ENCODE measurements at places on chromosomes 11 and 22.

GRCh38 chr22:50104141-50104544 lies 14.3 kb downstream of the MOV10L1 start:
- DNase-seq, result no peak

GRCh38 chr11:7872890-7873289 lies 58.2 kb downstream of the OR10A6 start:
- no peak for DNase-seq

GRCh38 chr22:36472689-36473088 lies 8.8 kb downstream of the TXN2 start:
- no peak for DNase-seq

DNA sequence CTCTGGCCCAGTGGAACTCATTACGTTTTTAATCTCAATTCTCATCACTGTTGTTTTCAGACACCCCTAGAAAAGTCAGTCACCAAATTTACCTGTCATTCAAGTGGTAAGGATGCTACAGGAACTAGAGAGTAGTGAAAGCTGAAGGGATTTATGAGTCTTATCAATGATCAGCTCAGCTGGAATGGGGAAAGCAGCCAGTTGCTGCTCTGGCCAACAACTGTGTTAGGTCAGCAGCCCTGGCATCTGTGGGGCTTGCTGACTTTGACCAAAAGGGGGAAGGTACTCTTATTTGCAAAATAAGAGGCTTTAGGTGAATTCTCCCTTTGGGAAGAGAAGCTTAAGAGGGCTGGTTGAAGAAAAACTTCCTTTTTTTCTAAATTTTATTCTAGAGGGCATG lies 76.2 kb upstream of the HORMAD2 start:
- DNase-seq, result no peak

DNA sequence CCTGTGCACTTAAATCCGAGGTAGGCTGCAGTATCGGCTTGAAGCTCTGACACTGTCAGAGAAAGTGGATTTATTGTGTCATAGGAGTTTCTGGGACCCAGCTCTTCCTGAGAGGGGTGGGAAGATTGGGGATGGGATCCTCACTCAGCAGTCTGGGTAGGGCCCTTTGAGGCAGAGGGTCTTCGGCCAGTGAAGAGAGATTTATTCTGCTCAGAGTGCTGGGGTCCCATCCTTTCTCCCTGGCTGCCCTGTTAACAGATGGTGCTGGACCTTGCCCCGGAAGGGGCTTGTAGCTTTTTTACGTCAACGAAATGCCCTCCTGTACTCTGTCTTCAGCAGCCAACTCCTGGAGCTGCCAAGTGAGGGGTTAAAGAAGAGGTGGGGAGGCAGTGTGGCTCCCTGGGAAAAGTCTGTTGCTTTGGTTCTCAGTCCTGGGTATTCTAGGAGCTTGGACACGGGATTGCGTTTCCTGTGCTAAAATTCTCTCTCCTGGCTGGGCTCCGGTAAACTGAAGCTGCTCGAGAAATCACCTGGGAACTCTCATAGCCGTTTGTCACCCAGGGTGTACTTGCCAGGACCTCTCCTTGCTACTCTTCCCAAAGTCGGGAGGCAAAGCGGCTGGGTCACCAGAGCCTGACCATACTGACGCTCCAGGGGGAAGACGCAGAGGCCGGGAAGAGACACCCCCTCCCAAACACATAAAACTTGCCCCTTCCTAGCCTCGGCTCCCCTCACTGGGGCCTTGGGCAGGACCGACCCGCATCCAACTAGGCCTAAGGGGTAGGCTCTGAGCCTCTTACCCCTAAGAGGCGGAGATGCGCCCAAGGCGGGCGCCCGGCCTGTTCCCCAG lies 806 bp upstream of the SMDT1 start:
- no peak for DNase-seq

DNA sequence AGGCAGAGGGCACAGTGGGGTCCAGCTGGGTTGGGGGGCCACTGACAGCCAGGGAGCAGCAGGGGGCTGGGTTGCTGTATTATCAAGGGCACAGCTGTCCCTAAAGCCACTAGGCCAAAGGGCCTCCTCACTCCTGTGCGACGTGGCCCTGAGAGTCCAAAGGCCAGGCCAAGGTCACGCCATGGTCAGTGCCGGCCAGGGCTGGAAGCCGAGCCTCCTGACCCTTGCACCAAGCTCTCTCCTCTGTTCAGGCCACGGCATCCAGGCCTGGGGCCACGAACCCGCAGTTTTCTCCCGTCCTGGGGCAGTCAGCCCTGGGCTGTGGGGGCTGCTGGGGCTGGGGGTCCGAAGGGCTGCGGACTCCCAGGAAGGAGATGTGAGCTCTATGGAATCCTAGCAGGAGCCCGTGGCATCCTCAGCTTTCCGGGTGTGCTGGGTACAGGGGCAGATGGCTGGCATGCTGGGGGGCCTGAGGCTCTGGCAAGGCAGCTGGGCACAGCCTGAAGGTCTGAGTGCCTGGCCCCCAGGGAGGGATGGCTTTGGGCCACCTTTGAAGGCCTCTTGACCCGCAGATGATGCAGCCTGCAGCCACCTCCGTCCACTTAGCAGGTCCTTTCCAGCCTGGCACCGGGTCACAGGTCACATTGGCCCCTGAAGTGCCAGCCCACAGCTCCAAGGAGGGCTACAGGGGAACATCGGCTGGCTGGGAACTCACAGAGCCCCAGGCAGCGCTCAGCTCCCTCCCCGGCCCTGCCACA lies 17.3 kb upstream of the PPARA start:
- no peak for DNase-seq

- no peak for DNase-seq
Observed at GRCh38 chr22:45584621-45585436, 82.1 kb downstream of the FBLN1 start.

DNA sequence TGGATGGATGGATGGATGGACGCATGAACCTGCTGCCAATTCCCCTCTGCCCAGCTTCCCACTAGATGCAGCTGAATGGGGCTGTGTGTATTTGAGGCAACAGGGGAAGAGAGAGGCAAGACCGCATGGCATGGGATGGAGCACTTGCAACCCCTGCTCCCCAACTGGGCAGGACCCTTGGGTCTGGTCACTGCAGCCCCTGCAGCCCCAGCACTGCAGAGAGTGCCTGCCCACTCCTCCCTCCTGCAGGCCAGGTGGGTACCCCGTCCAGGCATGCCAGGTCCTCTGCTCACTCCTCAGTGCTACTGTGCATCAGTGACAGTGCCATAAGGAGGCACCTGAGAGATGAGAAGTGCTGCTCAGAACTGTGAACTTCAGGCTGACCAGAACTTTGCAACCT lies 40.3 kb downstream of the OSBPL5 start:
- DNase-seq, result no peak

Data from immature natural killer cell (primary cell).